Renal pelvis (tissue), 12 donors: ENCODE measurements at places on chromosomes 13 and 19. TPM values are rescaled to one million over a fixed set of nuclear protein-coding genes. Genes with fewer than 3 reads are reported as not detected.

Gene KLK15
- polyA plus RNA-seq: not detected

Gene TBCB
- polyA plus RNA-seq: 149 TPM

Gene B3GLCT
- polyA plus RNA-seq: 22.1 TPM

Gene ADGRE3
- polyA plus RNA-seq: 0.10 TPM

Gene TMIGD2
- 0.69 TPM for polyA plus RNA-seq

Gene NLRP7
- not detected for polyA plus RNA-seq

Gene ZNF599
- polyA plus RNA-seq: 17.2 TPM

Gene RDH8
- not detected for polyA plus RNA-seq

Gene KLK3
- polyA plus RNA-seq: 0.51 TPM

Gene ZNF345
- polyA plus RNA-seq: 12.6 TPM

Gene GARIN5A
- 7.9 TPM for polyA plus RNA-seq

Gene NLRP4
- polyA plus RNA-seq: not detected

Gene YJEFN3
- polyA plus RNA-seq: 15.2 TPM

Gene SERPINE3
- 0.14 TPM for polyA plus RNA-seq
